ENCODE measurements at places on chromosomes 1 and 21.

DNA sequence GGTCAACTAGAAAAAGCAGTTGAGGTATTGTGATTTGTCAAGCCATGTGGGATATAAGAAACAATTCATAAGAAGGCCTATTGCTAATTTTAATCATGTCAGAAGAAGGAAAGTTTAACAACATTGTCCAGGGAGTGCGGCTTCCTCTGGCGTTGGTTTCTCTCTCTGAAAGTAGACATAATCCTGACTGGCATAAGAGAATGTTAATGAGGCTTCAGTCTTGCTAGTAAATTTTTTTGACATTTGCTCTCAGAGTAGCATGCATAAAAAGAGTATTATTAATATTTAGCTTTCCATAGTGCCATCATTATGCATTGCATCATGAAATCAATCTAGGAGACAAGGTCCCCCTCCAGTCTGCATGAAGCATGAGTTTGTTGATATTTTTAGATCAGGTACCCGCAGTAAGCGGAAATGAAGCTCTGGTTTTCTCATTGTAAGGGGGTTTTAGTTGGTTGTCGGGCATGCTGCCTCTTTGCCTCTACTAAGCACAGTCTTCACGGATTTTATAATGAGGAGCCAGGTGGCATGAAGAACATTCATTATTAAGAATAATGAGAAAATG, 12.8 kb upstream of the PRDM2 start:
- no peak for DNase-seq

DNA sequence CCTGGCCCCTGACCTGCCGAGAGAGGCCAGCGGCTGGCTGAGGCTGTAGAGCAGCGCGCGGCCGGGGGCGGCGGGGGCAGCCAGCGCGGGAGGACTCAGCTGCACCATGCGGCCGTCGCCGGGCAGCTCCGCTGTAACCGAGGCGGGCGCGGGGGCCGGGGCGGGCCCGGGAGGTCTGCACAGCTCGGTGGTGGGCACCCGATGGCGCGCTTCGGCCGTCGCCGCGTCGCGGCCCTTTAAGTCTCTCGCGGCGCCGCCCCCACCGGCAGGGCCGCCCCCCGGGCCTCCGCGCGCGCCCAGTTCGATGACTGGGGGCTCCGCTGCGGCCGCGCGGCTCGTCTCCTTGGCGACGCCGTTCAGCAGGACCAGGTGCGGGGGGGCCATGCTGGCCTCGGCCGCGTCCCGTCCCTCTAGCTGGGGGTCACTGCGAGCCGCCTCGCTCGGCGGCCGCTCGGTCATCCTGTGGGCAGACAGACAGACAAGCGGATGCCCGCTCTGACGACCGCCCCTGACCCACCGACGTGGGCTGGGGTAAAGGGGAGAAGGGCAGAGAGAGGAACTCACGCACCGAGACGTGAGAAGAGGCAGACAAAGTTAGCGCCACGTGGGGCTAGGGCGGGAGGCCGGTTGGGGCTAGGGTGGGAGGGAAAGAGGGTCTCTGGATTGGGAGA, 6.5 kb downstream of the TAL1 start:
- DNase-seq, result no peak

DNA sequence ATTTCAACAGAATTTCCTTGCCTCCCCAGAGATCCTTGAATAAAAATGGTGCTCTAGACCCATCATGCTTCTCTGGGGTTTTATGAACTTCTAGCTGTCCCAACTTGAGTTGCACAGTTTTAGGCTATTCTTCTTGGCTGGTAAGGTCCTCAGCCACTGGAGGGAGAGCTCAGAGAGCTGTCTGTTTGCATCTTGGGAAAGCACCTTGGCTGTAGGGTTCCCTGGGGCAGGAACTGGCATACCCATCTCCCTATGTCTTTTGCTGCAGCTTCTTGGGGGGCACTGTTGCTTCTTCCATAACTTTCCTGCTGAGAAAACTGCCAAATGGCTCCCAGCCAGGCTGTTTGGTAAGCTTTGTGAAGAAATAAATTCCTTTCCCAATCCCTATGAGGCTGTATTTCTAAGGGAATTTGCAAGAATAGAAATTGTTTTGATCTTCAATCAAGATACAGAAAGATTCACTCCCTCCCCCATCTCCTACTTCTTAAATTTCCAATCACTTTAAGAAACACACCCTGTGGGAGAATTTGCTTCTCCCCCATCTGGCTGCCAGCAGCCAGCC, 8.2 kb upstream of the FMOD start:
- DNase-seq, result no peak

DNA sequence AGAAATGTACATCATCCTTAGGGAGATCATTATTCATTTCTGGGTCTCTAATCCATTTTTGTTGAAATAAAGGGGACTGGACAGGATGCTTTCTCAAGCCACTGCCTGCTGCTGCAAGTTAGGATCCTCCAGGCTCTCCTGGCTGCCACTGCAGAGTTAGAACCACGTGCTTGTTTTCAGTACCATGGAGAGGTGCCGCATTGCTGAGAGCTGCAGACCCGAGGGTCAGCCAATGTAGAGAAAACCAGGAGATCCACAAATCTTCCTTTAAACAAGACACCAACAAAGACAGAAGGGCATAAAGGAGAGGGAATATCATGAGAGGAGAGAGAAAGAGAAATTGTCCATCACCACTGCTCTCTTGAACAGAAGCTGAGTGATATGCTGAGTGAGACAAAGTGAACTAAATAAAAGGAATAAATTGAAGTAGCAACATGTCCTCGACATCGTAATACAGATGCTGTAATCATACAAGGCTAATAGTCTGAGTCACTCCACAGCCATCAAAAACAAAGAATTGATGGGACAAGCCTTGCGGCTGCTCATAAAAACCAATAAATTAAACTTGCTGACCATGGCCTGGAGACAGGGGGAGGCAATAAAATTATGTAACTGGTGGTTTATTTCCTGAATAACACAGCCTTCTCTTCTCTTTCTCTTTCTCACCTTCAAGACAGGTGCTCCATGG, 255.7 kb downstream of the OMA1 start:
- DNase-seq, result no peak

GRCh38 chr1:226973371-226973897, 33.3 kb downstream of the COQ8A start:
- DNase-seq, result no peak

DNA sequence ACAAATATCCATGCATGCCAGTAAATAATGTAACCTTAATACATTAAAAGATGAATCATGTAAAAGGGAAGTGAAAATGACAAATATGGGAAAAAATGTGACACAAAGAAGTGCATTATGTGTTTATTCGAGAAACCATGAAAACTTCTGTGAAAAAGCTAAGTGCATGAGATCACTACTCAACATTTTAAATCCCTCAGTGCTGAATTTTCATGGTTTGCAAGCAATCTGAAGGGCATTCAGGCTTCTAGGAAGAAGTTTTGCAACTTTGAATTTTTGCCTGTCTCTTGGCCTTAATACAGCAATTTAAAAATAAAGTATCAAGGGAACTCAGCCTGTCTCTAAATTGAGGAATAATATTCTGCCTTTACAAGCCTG, 78.2 kb downstream of the MAP3K7CL start:
- no peak for DNase-seq

- DNase-seq, result no peak
Measured at GRCh38 chr21:46421756-46422555, 36.7 kb upstream of the DIP2A start.

DNA sequence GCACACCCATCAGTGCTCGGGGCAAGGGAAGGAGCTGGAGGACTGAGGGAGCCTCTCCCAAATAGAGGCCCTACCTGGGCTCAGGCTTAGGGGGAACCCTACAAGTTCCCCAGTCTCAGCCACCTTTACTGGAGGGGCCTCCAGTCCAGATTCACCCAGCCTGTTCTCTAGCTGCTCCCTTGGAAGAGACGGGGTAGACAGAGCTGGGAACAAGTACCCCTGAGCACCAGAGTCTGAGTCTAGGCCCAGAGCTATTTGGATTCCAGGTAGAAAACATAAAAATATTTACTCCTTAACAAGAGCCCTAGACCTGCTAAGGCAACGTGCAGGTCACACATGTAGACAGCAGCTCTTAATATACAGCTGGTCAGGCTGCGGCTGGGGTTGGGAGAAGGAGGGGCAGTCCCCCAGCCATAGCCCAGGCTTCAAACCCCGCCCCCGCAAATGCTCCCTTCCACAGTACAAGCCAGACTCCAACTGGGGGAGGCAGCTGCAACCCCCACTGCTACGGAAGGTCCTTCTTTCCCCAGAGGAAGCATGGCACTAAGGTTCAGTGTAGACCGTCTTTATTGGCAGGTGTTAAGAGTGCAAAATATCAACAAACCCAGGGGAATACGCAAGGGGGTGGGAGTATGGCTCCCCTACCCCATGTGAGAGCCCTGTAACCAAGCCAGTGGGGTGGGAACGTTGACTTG, 8.0 kb downstream of the TENT5B start:
- no peak for DNase-seq

- no peak for DNase-seq
Measured at GRCh38 chr1:228079601-228080263, 2.8 kb upstream of the ARF1 start.

GRCh38 chr1:51265618-51266017, 29.5 kb downstream of the RNF11 start:
- no peak for DNase-seq

DNA sequence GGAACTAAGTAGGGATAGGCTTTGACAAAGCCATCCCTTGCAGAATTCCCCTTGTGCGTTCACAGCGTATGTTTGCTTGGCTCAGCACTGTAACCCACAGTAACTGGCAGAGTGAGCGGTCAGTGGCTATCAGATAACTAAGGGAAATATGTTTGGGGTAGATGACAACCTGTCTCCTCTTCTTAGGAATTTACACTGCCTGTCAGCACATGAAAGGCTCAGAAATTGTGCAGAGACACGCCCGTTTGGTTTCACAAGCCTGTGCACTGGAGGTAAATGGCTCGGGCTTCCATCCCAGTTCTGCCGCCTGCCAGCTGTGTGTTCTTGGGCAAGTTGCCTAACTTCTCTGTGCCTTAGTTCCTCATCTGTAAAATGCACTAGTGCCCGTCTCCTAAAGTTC, 101.2 kb downstream of the PRDM2 start:
- no peak for DNase-seq

- DNase-seq, result no peak
Measured at GRCh38 chr1:67883069-67883468, 49.8 kb upstream of the GNG12 start.
